ENCODE measurements at places on chromosomes 2 and 18.

- no peak for DNase-seq
Measured at GRCh38 chr2:63369146-63369545, 219.1 kb downstream of the WDPCP start.

- DNase-seq = no peak
Measured at GRCh38 chr2:226699321-226699720, 100.3 kb downstream of the IRS1 start.

DNA sequence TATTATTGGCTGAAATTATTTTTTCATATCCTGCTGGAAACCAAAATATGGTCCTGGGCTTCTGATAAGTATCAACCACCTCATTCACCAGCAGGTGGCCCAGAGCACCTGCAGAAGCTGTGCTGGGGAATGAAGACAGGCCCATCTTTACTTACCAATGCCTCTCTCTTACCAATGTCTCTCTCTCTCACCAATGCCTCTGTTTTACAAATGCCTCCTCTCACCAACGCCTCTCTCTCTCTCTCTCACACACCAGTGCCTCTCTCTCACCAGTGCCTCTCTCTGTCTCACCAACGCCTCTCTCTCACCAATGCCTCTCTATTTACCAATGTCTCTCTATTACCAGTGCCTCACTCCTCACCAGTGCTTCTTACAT, 2.3 kb upstream of the MAL start:
- no peak for DNase-seq

DNA sequence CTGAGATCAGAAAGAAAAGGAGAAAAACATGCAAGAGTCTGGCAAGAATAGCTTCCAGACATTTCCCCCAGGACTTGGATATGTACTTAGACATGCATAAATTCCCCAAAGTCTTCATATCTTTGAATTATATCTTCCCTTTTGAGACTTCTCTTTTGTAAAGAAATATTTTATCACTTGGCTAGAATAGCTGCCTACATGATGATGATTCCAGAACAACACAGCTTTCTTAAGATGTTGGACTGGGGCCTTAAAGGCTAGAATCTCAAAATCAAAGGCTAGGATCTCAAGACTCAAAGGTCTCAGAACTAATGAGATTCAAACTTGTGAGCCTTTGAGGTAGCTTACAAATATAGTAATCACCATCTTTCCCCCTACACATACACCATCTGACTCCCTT, 842.3 kb downstream of the BCL11A start:
- DNase-seq = no peak

GRCh38 chr2:70089220-70089982, 2.1 kb downstream of the PCBP1 start:
- DNase-seq = peak; percentile 61

- no peak for DNase-seq
Measured at GRCh38 chr18:26309281-26309680, 83.0 kb downstream of the TAF4B start.

DNA sequence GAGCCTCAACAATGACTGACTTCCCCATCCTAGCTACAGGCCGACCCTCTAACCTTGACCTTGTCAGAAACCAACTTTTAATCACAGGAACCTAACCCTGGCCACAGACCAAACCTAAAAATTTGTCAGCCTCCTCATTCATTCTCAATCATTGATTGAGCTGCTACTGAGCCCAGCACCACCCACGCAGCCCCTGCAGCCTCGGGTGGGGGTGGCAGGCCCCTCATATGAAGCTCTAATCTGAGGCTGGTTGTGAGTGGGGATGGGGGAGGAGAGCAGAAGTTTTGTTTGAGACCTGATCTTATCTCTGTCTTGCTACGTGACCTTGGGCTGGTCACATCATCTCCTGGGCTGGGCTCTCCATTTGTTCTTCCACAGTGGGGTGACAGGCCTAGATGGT, 99.5 kb upstream of the EPAS1 start:
- no peak for DNase-seq

- no peak for DNase-seq
Measured at GRCh38 chr2:187302586-187302985, 145.5 kb downstream of the CALCRL start.

DNA sequence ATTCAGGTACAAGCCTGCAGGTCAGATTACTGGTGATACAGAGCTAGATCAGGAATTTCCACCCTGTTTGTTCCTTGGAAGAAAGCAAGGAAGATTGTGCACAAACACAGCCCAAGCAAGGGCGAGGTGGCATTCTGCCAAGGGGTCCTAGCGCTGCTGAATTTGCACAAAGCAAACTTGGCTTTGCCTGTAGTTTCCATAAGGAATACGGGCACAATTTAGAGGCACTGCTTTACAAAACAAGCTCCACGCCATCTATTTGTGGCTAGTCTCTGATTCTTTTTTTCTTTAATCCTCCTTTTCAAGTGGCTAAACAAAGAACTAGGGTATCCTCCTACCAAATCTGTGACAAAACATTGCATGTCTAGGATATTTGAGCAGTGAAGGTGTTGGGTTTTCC, 195.5 kb upstream of the ACVR2A start:
- no peak for DNase-seq

GRCh38 chr2:216082117-216082711, 495 bp downstream of the TMEM169 start:
- DNase-seq = peak; percentile 52

DNA sequence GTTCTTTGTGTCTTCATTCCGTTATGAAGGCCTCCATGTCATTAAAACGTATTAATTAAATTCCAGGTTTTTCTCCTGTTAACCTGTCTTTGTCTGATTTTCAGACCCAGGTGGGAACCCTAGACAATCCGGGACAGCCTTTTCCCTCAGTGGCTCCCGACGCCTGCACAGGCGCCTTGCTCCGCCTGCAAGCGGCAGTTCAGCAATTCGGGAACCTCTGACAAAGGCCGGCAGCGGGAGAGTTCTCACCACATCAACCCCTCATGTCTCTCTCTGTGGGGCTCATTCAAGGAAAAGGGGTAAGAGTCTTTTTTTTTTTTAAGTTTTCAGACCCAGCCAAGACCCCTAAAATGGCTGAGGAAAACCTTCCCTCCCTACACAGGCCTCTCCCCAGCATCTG, 259.8 kb upstream of the SALL3 start:
- DNase-seq = no peak

DNA sequence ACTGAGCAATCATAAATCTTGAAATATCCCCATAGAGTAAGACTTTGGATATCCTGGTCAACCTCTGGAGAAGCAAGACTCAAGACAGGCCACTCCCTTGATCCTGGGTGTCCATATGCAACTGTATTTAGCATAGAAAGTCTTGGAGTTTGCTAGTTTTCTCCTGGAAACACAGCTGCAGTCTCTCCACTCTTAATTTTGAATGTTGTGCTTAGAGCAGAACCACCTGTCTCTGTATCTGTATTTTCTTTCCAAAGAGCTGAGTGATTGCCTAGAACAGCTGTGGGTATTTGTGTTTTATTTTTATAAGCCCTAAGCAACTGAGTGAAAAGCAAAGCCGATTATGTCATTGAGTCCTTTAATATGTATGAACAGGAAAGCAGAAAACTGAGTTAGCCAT, 64.1 kb upstream of the ADAM23 start:
- DNase-seq = no peak

DNA sequence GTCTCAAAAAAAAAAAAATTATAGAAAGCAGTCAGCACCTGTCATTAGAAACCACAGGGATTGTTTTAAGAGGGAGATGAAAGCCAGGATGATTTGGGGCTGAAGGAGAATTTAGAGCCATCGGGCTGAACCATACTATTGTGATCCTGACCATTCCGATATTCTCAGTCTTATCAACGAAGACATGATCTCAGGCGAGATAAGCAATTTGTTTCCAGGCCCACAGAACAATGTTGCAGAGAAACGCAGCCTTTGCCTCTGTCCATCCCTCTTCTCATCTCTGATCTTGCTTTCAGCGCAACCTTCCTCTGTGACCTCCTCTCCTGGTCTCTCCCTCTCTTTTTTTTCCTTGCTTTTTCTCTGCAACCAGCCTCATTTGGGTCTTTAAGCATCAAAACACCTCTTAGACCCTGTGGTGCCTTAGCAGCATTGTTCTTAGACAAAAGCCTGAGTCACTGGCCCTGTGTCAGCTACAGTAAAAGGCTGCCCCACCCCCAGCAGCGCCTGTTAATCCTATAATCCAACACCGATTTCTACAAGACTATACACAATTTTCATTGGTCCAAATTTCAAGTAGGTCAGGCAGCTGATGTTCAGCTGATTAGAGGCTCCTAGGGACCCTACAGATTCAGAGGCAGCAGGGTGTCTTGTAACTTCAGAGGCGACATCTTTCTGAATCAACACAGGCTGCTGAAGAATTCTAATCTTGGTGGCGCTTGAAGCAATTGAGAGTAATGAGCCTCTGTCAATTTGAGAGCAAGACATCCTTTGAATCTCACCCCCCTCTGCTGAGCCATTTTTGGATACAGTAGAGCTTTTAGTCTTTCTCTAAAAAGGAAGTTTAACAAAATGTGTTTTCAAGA, 206.0 kb downstream of the NCK2 start:
- DNase-seq = peak; percentile 76

GRCh38 chr2:54528311-54528955, 72.3 kb downstream of the SPTBN1 start:
- DNase-seq = no peak

GRCh38 chr2:71190656-71191569, 36.0 kb downstream of the PAIP2B start:
- DNase-seq = no peak

- no peak for DNase-seq
Measured at GRCh38 chr2:44397447-44398175, 35.9 kb downstream of the CAMKMT start.

DNA sequence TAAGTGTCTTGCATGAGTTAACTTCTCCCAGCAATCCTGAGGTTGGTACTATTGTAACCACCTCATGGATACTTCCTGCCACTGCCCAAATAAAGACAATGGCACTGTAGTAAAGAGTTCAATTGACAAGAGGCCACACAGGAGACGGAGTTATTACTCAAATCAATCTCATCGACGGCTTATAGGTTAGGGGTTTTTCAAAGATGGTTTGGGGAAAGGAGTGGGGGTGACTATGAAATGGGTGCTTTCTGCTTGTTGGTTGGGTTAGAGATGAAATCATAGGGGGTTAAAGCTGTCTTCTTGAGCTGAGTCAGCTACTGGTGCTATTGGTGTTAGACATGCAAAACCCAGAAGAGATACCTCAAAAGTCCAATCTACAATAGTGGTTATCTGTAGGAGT, 1258.0 kb upstream of the ZEB2 start:
- no peak for DNase-seq
